ENCODE measurements at places on chromosomes 7 and 10.
A peak's percentile ranks its signal among the peaks of the same experiment; 100 is the strongest.

- H3K27me3 ChIP-seq = no peaks in the 10 kb centered on the region
- H3K36me3 ChIP-seq = no peaks in the 10 kb centered on the region
- peaks cover 18% of the 10 kb centered on the region for H3K4me1 ChIP-seq
- H3K4me3 ChIP-seq = no peak overlapping the region
These were observed 78.5 kb upstream of the FRMD4A start for GRCh38 chr10:14409247-14409646.

DNA sequence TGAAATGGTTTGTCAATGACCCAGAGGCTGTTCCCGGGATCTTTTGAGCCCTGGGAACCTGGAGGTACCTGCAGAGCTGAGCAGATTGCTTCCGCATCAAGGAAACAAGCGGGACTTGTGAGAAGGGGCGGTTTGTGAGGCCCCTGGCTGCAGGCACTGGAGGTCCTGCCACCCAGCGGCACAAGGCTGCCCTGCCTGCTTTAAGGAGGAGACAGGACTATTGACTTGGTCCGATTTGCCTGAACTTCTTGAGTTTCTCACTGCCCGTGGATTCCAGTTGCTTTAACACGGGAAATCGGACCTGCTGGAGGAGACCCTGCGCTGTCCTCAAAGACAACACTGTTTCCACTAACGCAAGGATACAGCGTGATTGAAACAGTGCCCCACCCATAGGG, 130.1 kb downstream of the DNAJB6 start:
- peaks cover 12% of the 10 kb centered on the region for H3K27me3 ChIP-seq
- H3K4me3 ChIP-seq = no peak overlapping the region
- DNase-seq = no peak
- no peak overlapping the region for H3K27ac ChIP-seq
- H3K4me1 ChIP-seq = no peaks in the 10 kb centered on the region

DNA sequence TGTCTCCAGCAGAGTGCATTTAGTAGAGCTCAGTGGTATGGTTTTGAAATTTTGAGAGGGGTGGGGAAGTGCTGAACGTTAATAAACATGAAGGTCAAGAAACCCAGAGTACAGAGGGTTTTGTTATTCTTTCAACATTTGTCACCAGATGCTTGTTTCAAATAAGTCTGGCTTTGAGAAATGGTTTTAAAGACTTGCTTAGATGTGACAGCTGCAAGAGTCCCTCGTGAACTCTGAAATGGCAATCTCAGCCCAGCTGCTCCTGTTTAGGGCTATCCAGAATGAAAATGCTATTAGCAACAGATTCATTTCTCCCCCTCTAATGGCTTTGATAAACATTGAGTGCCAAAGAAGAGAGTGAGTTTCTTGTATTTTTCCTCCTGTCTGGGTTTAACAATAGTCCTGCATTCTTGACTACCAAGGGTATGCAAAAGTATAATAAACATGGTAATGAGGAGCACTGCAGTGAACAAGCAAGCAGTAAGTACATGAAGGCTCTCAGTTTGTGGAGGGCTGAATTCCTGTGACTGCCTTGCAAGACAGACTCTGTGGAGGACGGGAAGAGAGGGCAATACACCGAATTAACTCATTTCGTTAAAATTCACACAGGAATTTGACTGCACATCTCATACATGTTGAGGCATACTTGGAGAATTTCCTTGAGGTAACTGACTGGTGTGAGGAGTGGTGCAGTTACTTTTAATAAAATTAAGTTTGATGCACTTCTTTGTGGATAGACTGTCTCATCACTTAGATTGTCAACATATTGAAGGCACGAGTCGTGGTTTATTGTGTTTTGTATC, 490.9 kb downstream of the REEP3 start:
- H3K4me1 ChIP-seq = no peaks in the 10 kb centered on the region
- no peak overlapping the region for H3K4me3 ChIP-seq
- H3K27ac ChIP-seq = no peak overlapping the region
- no peaks in the 10 kb centered on the region for H3K27me3 ChIP-seq
- no peak for DNase-seq

GRCh38 chr7:20440472-20441105, 109.9 kb downstream of the ITGB8 start:
- no peaks in the 10 kb centered on the region for H3K4me1 ChIP-seq
- H3K36me3 ChIP-seq = no peaks in the 10 kb centered on the region
- peak; percentile 44 for DNase-seq
- H3K4me3 ChIP-seq = no peak overlapping the region
- H3K27me3 ChIP-seq = peaks cover 5% of the 10 kb centered on the region

DNA sequence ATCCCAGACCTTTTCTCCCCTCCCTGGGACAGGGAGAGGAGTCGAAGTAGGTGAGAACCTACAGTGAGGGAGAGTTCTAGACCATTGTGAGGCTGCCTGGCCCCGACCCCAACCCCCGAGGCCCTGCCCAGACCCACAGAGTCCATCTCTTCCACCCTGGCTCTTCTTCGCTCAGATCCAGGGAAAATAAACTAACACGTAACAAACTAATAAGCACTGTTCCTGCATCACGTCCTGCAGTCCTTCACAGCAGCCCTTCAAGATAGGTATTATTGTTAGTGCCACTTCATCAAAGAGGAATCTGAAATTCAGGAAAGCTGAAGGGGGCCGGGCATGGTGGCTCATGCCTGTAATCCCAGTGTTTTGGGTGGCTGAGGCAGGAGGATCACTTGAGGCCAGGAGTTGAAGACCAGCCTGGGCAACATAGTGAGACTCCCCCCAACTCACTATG, at the start of gene SPACDR:
TSS of gene SPACDR (minus strand) at position 51 of the 451 bp plus-strand sequence. CDS start 235 bp downstream, outside the sequence.
- H3K36me3 ChIP-seq = peaks cover 7% of the 10 kb centered on the region
- peaks cover 4% of the 10 kb centered on the region for H3K27me3 ChIP-seq
- DNase-seq = no peak
- H3K4me1 ChIP-seq = peaks cover 5% of the 10 kb centered on the region
- peak within 1 kb of the TSS; percentile 43 for H3K4me3 ChIP-seq
- peak within 1 kb of the TSS; percentile 52 for H3K27ac ChIP-seq

GRCh38 chr10:88851706-88852105, at the start of gene ANKRD22:
Gene ANKRD22, minus strand, starts transcription at chr10:88851844. Its CDS starts 237 bp downstream, at chr10:88851607.
- no peaks in the 10 kb centered on the region for H3K36me3 ChIP-seq
- no peak within 1 kb of the TSS for H3K27ac ChIP-seq
- H3K27me3 ChIP-seq = no peaks in the 10 kb centered on the region
- DNase-seq = no peak
- no peak within 1 kb of the TSS for H3K4me3 ChIP-seq

GRCh38 chr10:127738512-127739424, 1.8 kb downstream of the FOXI2 start:
- DNase-seq = no peak
- H3K4me3 ChIP-seq = no peak overlapping the region
- H3K27me3 ChIP-seq = peaks cover 13% of the 10 kb centered on the region
- no peaks in the 10 kb centered on the region for H3K36me3 ChIP-seq
- H3K4me1 ChIP-seq = peaks cover 6% of the 10 kb centered on the region

DNA sequence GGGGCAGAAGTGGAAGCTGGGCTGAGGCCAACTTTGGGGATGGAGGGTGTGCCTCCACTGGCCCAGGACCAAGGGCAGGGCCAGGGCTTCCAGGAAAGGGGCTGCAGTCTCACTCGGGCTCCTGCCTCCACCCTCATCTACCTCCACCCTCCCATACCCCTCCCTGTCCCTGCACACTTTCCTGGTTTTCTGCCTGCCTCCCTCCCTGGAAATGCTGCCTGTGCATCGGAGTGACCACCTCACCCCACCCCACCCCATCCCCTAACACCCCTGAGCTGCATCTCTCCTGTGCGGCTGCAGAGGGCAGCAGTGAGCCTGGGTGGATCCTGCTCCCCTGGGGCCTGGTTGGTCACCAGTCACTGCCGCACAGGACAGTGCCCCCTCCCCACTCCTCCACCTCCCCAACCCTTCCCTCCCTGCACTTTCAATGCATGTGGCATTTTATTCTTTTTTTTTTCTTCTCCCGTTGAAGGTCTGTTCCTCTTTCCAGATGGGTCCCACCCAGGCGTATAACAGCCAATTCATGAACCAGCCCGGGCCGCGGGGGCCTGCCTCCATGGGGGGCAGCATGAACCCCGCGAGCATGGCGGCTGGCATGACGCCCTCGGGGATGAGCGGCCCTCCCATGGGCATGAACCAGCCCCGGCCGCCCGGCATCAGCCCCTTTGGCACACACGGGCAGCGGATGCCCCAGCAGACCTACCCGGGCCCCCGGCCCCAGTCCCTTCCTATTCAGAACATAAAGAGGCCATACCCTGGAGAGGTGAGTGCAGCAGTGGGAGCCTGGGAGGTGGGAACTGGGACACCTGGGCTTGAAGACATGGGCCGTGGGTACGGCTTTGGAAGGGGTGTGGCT, 54.1 kb upstream of the PPIF start:
- DNase-seq = peak; percentile 57
- H3K27me3 ChIP-seq = peaks cover 22% of the 10 kb centered on the region
- no peak overlapping the region for H3K4me3 ChIP-seq
- peaks cover 3% of the 10 kb centered on the region for H3K4me1 ChIP-seq
- H3K36me3 ChIP-seq = peaks cover 35% of the 10 kb centered on the region

GRCh38 chr7:164882-165660, 27.3 kb upstream of the FAM20C start:
- H3K4me1 ChIP-seq = peaks cover 6% of the 10 kb centered on the region
- H3K36me3 ChIP-seq = no peaks in the 10 kb centered on the region
- no peak overlapping the region for H3K4me3 ChIP-seq
- H3K27ac ChIP-seq = no peak overlapping the region
- no peak for DNase-seq

DNA sequence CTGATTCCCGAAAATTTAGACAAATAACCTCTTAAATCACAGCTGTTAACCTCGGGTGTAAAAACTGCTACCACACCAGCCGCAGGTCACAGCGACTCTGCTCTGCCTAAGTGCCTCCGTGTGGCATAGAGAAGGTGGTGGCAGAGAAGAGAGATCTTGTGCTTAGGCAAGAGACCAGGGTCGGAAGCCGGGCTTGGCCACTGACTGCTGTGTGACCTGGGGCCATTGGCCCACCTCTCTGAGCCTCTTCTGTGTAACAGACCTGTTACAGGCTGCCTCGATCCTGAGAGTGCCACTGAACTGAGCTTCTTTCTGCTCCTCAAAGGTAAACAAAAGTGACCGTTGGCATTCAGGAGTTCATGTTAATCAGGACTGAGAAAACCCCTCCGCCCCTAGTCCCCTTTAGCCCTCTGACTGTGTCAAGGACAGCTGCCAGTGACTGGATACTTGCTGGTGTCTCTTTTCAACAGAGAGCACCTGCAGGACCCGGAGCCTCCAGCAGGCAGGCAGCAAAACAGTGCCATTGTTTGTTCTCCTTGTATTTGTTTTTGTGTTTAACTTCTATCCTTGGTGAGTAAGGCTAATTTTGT, 36.5 kb downstream of the ZMIZ1 start:
- H3K4me1 ChIP-seq = peaks cover 60% of the 10 kb centered on the region
- no peak for DNase-seq

GRCh38 chr10:34824870-34825269, 9.8 kb upstream of the PARD3 start:
- DNase-seq = peak; percentile 14
- peaks cover 33% of the 10 kb centered on the region for H3K4me1 ChIP-seq
- peaks cover 3% of the 10 kb centered on the region for H3K27me3 ChIP-seq
- no peak overlapping the region for H3K27ac ChIP-seq

DNA sequence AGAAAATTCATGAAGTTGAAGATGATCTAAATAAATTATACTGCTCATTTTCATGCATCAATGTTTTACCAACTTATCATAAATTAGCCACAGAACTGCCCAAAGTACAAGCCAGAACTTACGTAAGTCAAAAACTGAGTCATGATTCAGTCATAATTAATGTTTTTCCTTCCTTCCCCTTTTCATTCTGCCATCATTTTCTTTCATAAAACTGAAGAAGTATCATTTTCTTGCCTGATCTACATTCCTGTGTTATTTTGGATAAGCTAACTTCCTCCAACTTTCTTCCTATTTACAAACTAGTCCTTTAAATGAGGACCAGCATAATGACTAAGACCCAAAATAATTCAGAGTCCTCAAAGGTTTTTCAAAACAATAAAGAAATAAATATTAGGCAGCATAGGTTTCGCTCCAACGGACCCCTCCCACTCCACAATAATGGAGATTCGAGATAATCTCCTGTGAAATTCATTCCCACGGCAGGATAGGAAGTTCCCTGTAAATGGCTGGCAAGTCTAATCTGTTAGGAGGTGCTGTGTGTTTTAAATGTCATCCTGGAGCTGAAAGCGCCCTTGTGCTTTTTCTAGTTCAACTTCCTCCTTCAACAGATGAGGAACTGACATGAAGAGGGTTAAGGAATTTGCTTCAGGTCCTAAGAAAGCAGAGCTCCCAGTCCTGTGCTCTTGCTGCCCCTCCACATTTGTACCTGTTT, 218.9 kb downstream of the DOCK4 start:
- peak overlapping the region; percentile 48 for H3K27ac ChIP-seq
- H3K4me3 ChIP-seq = peak overlapping the region; percentile 4
- H3K4me1 ChIP-seq = peaks cover 57% of the 10 kb centered on the region
- H3K27me3 ChIP-seq = peaks cover 10% of the 10 kb centered on the region
- DNase-seq = no peak

DNA sequence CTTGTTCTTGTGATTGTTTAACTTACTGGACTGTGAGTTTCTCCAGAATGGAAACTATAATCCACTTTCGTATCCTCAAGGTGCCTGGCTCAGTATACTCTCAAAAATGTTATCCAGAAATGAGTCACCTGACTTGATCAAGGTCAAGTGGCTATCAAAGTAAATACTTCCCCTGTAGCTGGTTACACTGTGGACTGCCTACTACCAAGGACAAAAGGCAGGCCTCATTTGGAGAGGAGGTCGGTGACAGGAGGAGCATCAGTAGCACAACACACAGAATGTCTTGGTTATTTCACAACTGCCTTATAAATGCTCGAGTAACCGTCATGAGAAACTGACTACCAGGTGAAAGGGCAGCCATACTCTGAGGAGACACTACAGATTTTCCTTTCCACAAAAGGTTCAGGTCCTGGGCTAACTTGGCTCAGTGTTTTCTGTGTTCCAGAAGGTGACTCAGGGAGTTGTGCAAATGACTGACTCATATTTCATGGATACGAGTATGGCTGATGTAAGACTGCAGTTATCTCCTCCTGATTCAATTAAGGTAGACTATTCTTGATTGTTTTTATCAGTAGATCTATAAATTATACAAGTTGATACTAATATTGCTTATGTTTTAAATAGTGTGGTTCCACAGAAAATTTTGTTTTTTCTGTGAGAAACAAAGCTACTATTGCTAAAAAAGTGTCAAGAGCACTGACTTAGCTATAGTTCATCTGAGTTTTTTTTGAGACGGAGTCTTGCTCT, 4.2 kb upstream of the CCNY start:
- no peak for DNase-seq
- peaks cover 14% of the 10 kb centered on the region for H3K36me3 ChIP-seq
- H3K4me1 ChIP-seq = peaks cover 33% of the 10 kb centered on the region
- H3K27ac ChIP-seq = no peak overlapping the region
- no peak overlapping the region for H3K4me3 ChIP-seq

GRCh38 chr7:151380199-151381097, 29.4 kb downstream of the WDR86 start:
- no peak for DNase-seq
- H3K27ac ChIP-seq = no peak overlapping the region
- peaks cover 6% of the 10 kb centered on the region for H3K4me1 ChIP-seq
- H3K4me3 ChIP-seq = no peak overlapping the region
- peaks cover 21% of the 10 kb centered on the region for H3K27me3 ChIP-seq

DNA sequence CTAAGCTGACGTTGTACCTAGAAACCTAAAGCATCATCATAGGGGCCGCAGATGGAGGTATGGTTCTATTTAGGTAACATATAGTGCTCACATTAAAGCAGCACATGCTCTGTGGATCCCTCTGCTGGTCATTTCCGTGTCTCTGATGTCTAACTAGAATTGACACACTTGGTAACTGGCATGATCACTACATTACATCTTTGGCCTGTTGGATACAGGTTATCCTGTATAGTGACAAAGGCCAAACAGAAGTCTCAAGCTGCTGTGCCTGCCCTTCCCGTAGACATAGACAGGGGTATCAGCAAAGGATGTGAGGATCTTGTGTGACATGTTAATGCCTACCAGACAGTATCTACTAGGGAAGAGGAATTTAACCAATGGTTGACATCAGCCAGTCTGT, 51.2 kb downstream of the KIF5B start:
- peaks cover 14% of the 10 kb centered on the region for H3K4me1 ChIP-seq
- peaks cover 4% of the 10 kb centered on the region for H3K27me3 ChIP-seq
- H3K4me3 ChIP-seq = no peak overlapping the region
- peaks cover 10% of the 10 kb centered on the region for H3K36me3 ChIP-seq
- no peak overlapping the region for H3K27ac ChIP-seq
- peak; percentile 46 for DNase-seq
